ENCODE measurements at places on chromosomes 2 and 18.

DNA sequence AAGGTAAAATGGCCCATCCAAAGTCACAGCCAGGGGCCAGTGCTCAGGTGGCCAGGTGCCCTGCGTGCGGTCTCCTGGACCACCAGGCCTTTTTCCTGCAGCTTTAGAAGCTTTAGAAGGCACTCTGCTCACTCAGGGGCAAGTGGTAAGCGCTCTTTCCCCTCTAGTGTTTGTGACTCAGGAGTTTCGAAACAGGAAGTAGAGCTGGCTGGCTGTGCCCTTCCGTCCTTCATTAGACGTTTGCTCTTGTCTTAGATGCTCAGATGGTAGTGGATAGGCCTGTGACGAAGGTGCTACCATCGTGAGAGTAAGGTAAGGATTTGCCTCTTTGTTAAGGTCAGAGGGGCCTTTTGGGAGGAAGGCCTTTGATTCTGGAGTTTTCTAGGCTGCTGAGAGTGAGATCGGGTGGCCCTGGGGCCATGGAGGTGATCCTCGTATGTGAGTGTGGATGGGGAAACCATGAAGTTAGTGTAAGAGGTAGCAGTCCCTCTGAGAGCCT is at the start of gene CASP8:
Gene CASP8 (plus strand): TSS at position 235 of the 499 bp plus-strand sequence. CDS start 5,951 bp downstream, outside the sequence.
- no peak for DNase-seq

- DNase-seq: peak; percentile 21
These were observed 116.5 kb upstream of the FOSL2 start for GRCh38 chr2:28276076-28276618.

DNA sequence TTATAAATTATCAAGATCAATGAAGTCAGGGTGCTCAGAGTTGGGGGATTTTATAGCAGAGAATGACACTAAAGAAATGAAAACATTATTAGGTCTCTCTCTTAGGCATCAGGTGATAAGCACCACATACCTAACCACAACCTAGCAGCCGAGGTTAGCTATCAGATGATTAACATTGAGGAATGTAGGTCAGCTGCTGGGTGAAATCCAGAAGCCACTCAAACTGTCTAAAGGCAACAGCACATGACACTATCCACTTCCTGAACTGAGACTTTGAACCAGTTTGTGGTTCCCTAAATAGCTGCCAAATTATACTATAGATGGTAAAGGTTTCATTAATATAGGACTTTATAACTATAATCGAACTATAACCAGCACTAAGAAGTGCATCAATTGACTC is 4.7 kb downstream of the EPG5 start:
- DNase-seq: no peak

- DNase-seq: no peak
These were observed 86.7 kb downstream of the TTC27 start for GRCh38 chr2:32714521-32714920.

DNA sequence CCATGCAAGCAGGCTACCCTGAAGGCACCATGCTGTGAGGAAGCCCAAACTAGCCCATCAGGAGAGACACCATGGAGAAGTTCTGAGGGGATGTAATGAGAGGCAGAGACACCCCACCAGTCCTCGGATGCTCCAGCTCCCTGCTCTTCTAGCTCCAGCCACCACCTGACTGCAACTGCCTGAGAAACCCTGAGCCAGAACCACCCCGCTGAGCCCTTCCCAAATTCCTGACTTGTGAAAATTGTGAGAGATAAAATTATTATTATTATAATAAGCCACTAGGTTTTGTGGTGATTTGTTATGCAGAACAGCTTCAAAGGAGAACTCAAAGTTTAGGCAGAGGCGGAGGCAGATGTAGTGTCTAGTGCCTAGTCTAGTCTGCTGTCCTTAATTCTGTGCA is 67.1 kb upstream of the HK2 start:
- DNase-seq: no peak

DNA sequence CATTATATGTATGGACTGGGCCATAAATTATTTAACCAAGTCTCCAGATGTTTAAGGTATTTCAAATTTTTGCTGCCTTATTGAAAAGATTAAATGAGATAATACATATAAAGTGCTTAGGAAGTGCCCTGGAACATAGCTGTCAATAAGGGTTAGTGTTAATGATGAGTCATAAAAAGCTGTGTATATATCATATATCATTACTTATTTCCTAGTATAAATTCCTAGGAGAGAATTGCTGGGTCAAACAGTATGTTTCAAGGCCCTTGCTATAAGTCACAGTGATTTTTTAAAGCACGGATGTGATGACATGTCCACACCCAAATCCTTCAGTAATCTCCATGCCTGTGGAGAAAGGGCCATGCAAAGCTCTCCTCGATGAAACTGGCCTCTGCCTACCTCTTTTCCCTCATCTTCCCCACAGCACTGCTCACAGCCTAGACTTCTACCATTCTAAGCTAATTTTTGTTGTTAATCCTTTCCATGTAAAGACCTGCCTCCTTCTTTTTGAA is 8.5 kb downstream of the ZNF2 start:
- no peak for DNase-seq

DNA sequence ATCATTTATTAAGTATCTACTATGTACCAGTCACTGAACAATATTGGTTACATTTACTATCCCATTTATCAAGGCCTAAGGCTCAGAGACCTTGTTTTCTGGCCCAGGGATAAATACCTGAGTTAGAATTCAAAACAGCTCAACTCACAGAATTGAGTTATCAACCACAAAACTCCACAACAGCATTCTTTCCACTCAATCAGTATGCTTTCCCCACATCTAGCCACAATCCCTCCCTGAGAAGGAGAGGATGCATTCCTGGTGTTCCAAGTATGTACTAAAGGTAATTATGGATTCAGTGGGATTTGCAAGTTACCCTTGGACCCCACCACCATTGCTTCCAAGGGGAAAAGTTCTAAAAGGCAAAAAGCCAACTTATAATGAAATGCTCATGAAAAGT is 104.2 kb upstream of the PID1 start:
- no peak for DNase-seq

GRCh38 chr2:26347286-26347865 is 787 bp upstream of the ADGRF3 start:
- no peak for DNase-seq

Measured in SHP77 treated with DMSO at 0.1 percent for 48 hours (cell line).